CD8-positive, alpha-beta T cell (primary cell): ENCODE measurements at places on chromosomes 6 and 20.

DNA sequence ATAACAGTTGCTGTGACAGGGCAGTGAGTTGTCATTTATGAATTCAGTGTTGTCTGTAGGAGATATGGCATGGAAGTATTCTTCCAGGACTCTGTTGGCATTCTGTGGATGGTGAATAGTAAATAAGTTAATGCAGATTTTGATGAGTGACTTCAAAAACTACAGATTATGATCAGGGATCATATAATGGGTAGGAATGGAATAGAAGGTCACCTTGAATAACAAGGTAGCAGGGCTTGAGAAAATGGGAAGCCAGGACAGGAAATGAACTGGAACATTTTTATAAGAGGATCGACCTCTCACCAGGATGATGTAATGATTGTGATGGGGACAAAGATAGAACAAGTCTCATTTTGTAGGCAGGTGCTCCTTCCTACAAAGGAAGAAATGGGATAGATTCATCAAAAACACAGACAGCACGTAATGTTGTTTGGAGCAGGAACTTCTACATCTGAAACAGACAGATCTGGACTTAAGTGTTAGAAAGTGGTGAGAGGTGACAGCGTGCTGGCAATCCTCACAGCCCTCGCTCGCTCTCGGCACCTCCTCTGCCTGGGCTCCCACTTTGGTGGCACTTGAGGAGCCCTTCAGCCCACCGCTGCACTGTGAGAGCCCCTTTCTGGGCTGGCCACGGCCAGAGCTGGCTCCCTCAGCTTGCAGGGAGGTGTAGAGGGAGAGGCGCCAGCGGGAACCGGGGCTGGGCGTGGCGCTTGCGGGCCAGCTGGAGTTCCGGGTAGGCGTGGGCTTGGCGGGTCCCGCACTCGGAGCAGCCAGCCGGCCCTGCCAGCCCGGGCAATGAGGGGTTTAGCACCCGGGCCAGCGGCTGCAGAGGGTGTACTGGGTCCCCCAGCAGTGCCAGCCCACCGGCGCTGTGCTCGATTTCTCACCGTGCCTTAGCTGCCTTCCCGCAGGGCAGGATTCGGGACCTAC, 30.8 kb upstream of the SSR1 start:
- no peak for DNase-seq

DNA sequence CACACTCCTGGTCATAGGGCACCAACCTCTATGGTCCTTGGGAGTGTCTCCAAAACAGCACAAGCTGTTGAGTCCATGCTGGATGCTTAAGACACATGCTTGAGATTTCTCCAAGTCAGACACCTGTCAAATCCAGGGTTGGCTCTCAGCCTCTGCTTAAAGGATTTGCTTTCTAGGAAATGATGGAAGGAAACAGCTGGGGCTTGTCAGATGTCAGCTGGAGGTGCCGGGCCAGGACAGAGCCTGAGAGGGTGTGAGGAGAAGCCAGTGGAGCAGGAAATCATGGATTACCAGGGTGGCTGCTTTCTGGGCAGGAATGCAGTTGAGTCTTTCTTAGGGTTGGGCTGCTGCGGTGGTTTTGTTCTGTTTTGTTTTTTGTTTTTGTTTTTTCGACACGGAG, 83.0 kb upstream of the FAM184A start:
- no peak for DNase-seq

DNA sequence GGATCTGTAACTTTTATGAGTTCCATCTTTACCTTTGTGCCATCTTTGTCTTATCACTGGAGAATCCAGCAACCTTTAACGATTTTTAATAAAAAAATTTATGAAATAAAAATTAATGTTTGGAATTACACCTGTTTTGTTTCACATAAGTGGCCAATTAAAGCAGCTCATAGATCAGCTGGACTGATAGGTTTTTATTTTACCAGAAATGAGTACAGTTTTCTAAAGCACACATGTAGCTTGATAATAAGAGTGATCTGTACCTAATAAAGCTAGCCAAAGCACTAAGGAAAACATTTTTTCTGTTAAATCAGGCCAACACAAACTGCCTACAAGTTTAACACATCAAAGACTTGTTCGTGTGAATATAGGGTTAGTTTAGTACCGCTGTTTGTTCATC, 500.1 kb downstream of the CDKAL1 start:
- no peak for DNase-seq

DNA sequence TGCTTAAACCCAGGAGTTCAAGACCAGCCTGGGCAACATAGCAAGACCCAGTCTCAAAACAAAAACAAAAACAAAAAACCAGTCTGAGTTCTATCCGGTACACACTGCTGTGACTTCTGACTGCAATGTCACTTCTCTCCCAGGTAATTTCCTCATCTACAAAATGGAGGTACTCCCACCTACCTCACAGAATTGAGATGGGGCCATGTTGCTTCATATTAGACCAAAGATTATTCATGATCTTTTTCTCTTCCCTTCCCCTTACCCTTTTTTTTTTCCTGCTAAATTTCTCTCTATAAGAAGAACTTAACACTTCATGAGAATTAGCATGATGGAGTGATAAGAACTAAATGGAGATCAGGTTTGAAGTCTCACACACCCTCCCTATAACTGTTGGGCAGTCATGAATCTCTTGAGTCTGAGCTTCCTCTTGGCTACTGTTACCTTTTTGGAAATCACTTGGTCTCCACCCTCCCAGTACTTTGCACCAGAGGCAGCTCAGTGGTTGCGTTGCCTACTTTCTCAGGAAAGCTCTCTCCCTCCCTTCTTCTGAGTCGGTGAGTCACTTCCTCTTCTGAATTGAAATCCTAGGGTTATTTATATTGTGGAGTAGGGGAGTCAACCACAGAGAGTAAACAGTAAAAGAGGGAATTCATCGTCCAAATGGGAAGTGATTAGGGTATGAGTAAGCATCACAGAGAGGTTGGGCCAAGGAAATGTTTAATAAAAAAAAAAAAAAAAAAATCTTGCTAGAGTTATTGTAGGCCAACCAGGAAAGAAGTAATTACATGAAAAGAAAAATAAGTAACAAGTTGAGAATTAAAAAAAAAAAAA, 59.9 kb upstream of the MAP7 start:
- no peak for DNase-seq

- no peak for DNase-seq
Measured at GRCh38 chr20:4957939-4958362, 43.4 kb downstream of the SLC23A2 start.

- DNase-seq = no peak
Measured at GRCh38 chr6:35810971-35811698, 6.0 kb downstream of the LHFPL5 start.

GRCh38 chr6:152271776-152272464, 365.2 kb downstream of the SYNE1 start:
- no peak for DNase-seq

DNA sequence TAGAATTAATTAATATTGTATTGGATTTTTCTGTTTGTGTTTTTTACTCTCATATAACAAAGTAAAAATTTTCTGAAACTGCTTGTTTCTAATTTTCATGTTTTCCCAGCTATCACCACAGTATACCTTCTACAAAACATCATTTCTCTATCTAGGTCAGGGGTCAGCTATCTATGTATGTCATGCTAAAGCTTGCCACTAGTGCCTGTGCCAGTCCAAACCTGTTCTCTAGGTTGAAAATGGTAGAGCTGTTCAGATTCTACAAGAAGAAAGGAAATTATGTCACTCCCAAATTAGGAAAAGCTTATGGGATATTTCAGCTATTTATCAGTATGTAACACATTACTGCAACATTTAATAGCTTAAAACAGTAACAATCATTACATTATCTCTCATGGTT, 5.8 kb upstream of the ME1 start:
- DNase-seq = no peak

- DNase-seq = no peak
Measured at GRCh38 chr6:34113532-34113931, 32.4 kb downstream of the GRM4 start.

- no peak for DNase-seq
Measured at GRCh38 chr6:18585032-18585573, 198.0 kb downstream of the RNF144B start.

GRCh38 chr20:43682446-43682845, 15.5 kb downstream of the MYBL2 start:
- DNase-seq = no peak

GRCh38 chr20:36887752-36888090, 11.8 kb downstream of the TLDC2 start:
- no peak for DNase-seq

DNA sequence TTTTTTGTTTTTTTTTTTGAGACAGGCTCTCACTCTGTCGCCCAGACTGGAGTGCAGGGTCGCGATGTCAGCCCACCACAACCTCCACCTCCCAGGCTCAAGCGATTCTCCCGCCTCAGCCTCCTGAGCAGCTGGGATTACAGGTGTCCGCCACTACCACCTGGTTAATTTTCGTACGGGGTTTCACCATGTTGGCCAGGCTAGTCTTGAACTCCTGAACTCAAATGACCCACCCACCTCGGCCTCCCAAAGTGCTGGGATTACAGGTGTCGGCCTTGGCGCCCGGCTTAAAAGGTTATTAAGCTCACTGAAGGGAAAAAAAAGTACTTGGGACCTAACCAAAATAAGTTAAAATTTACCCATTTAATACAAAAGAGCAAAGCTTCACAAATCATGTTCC, 1.9 kb downstream of the TCFL5 start:
- DNase-seq = no peak

DNA sequence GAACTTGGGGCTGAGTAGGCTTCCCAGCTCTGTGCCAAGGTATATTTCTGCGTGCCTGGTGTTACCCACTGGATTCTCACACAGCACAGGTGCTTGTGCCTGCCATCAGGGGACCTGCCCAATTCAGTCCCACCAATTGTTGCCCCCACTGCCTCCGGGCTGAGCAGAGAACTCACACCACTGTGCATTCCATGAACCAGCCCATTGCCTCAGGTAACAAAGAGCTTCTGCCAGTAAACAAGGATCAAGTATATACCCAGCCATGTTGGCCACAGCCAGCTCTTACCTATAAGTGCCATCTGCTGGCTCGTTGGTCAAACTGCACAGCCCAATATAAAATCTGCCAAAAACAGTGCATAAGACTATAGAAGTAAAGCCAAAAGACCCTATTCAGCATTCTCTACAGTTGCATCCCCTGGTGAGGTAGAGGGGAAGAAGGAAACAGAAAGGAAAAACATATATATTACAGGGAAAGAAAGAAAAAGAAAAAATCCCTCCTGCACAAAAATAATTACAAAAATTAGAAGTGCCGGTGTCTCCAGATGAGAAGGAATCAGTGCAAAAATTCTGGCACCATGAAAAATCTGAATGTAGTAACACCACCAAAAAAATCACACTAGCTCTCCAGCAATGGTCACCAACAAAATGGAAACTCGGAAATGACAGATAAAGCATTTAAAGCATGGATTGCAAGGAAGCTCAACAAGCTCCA, 241.4 kb downstream of the IBTK start:
- DNase-seq = no peak

DNA sequence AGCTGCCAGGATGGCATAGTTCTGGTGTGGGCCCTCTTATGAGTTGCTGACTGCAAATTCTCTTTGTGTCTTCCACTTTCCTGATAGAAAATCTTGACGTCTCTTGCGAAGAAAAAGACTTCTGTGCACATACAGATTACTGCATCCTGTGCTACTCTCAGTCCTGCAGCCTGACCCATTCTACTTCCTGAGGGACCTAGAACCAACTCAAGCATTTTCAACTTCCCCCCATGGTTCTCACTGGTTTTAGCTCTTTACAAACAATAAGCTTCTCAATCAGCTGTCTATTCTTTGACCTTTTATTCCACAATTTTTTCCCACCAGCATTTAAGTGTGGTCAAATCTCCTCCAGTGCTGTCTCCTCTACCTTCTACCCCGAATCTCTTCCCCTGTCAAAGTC, 13.4 kb upstream of the KLHL32 start:
- no peak for DNase-seq

GRCh38 chr6:158996856-158997255, 3.1 kb downstream of the RSPH3 start:
- no peak for DNase-seq

- DNase-seq = no peak
Measured at GRCh38 chr6:13854716-13855250, 40.4 kb upstream of the MCUR1 start.

GRCh38 chr6:159520002-159520401, 173.0 kb downstream of the SOD2 start:
- no peak for DNase-seq

- no peak for DNase-seq
Measured at GRCh38 chr20:31991339-31991705, 18.9 kb upstream of the CCM2L start.

DNA sequence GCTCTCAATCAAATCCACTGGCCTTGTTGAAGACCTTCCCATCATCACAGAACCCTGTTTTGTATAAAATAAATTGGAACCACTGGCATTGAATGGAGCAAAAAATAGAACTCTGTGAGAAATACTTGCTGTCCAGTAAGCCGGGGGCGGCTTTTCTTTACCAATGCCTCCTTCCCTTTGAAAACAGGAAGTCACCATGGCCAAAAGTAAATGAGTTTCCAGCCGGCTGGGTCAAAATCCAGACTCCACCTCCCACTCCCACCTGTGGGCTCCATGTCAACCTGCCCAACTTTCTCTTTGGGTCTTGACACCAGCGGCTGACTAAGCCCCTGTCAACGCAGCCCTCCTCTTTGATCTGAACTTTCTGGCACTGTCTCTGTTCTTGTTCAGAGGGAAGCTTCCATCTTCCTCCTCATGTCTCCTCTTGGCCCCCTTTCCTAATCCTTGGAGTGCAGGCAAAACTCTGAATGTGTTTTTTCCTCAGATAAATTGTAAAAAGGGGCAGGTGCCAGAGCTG, 95.2 kb downstream of the TFAP2C start:
- DNase-seq = no peak

GRCh38 chr6:71478834-71479541, 190.4 kb downstream of the OGFRL1 start:
- DNase-seq = no peak

DNA sequence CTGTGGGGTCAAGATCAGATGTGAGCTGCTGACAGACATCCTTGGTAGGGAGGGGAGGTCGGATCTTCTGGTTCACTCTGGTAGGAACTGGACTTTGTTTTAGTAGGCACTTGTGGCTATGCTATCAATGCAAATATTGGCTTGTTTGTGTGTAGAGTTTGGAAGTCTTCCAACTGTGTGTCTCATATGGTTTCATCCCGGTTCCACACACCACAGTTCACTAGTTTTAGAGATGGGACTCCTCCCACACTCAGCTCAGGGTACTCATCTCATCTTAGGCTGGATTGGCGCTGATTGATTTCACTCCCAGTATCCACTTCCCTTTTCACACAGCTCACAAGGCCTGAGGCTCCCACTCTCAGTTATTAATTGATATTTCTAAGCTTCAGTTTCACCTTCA, 161.3 kb downstream of the THBS2 start:
- DNase-seq = no peak

- DNase-seq = no peak
Measured at GRCh38 chr6:13099771-13100170, 228.6 kb downstream of the TBC1D7 start.

DNA sequence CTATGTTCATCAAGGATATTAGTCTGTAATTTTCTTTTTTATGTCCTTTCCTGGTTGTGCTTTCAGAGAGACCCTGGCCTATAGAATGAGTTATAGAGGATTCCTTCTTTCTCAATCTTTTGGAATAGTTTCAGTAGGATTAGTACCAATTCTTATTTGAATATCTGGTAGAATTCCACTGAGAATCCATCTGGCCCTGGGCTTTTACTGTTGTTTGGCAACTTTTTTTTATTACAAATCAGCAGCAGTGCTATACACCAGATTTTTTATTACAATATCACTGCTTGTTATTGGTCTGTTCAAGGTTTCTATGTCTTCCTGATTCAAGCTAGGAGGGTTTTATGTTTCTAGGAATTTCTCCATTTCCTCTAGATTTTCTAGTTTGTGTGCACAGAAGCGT, 50.0 kb upstream of the NRSN1 start:
- no peak for DNase-seq
